Hair follicle dermal papilla cell (primary cell): ENCODE measurements at places on chromosomes 7 and 10. TPM values are rescaled to one million over a fixed set of nuclear protein-coding genes. Genes with fewer than 3 reads are reported as not detected.

Gene METTL27
- 9.0 and 9.4 TPM in 2 replicates for total RNA-seq

Gene ANKRD22
- total RNA-seq = 0.16 TPM in 1 of 2 replicates, not detected in the other

Gene NOS3
- total RNA-seq = 1.5 and 3.9 TPM in 2 replicates

Gene EPO
- not detected in 2 replicates for total RNA-seq

Gene MARVELD1
- 63.3 and 68.2 TPM in 2 replicates for total RNA-seq

Gene SUGCT
- 10.0 and 14.1 TPM in 2 replicates for total RNA-seq

Gene ZNF655
- 77.0 and 99.6 TPM in 2 replicates for total RNA-seq

Gene GPR158
- 0.12 and 0.16 TPM in 2 replicates for total RNA-seq

Gene GNG11
- 19.0 and 21.4 TPM in 2 replicates for total RNA-seq

Gene MYL10
- not detected in 2 replicates for total RNA-seq

Gene TMEM248
- total RNA-seq = 98.2 and 123 TPM in 2 replicates

Gene GPER1
- total RNA-seq = 4.2 and 6.0 TPM in 2 replicates

Gene TAS2R5
- 0.24 and 1.6 TPM in 2 replicates for total RNA-seq

Gene EN2
- not detected in 2 replicates for total RNA-seq

Gene PDK4
- 0.49 TPM in 2 replicates for total RNA-seq

Gene ANKRD26
- total RNA-seq = 6.1 and 7.3 TPM in 2 replicates

Gene MSMB
- total RNA-seq = not detected in 2 replicates

Gene GDF2
- not detected in 2 replicates for total RNA-seq

Gene SLC4A2
- total RNA-seq = 69.2 and 82.3 TPM in 2 replicates
